ENCODE measurements at places on chromosomes 7 and 10.

- peak; percentile 72 for DNase-seq
These were observed 162.9 kb downstream of the ARL5B start for GRCh38 chr10:18822156-18822555.

- peak; percentile 55 for DNase-seq
These were observed 1.0 kb downstream of the CDK6 start for GRCh38 chr7:92835261-92835850.

DNA sequence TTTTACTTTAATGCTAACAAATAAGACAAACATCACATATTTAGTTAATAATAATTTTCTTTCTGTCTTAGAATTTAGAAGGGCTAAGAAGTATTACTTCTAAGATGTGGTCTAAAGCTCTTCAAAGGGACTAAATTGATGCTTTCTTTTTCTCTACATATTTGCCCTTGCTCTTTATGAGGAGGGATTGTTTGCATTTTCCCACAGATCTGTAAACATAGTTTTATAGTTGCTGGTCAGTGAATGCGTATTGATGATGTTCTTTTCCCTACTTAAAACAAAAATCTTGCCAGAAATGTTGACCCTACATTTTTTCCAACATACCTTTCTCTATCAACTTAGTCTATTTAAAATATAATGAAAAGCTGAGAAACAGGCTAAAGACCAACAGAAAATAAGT, 372.4 kb upstream of the LRGUK start:
- DNase-seq = no peak

DNA sequence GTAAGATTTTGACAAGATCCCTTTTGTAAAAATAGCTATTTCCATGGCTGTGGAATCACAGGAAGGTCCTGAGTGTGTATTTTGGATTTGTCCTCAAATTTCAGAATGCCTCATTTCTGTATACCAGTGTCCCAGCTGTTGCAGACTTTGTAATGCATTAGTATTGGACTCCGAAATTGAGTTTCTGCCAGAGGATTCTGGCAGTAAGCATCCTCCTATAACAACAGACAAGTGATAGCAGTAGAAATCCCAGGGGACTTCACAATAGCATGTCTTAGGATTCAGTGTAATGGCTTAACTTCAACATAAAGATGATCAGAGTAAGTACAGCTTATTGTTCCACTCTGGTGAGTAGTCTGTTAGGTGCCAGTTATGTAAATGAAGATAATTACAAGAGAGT, 104.6 kb downstream of the FOXP2 start:
- no peak for DNase-seq

DNA sequence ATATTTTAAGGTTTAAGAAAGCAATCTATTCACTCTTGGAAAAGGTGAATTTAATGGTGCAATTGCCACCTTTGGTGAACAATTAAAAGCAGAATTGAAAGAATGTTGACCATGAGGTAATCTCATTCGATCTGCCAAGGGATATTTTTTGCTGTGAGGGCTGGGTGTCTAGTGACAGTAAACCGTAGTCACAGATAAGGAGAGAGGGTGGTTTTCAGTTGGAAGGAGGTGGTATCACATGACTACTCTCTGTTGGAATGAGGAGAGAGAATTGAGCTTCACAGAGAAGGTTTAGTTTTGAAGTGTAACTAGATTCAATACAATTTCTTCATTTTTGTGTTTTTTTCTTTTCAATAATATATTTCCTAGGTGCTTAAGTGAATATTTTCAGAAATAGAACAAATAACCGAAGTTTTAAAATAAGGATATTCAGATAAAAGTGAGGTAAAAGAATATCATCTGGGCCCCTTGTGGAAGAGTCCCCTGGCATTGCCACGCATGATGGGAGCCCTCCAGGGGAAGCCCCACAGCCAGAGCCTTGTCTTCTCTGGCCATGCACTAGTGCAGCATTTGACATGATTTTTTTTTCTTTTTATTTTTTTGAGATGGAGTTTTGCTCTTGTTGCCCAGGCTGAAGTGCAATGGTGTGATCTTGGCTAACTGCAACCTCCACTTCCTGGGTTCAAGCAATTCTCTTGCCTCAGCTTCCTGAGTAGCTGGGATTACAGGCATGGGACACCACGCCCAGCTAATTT, 73.4 kb downstream of the GPR141 start:
- no peak for DNase-seq

DNA sequence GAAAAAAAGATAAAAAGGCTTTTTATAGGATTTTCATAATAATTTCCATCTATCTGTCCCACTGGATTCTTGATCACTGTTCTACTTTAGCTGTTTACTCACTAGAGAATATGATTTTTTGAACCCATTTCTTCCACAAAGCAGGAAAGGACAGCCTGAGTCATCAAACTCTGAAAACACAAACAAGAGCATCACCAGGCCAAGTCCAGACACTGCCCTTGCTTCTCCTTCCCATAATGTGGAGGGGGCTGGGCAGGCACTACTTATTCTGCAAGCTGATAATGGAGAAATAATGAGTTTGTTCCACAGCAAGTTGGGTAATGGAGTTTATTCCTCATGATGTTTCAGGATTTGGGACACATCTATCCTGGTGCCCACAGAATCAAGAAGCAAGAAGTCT, 13.0 kb upstream of the KCNIP2 start:
- DNase-seq = no peak

DNA sequence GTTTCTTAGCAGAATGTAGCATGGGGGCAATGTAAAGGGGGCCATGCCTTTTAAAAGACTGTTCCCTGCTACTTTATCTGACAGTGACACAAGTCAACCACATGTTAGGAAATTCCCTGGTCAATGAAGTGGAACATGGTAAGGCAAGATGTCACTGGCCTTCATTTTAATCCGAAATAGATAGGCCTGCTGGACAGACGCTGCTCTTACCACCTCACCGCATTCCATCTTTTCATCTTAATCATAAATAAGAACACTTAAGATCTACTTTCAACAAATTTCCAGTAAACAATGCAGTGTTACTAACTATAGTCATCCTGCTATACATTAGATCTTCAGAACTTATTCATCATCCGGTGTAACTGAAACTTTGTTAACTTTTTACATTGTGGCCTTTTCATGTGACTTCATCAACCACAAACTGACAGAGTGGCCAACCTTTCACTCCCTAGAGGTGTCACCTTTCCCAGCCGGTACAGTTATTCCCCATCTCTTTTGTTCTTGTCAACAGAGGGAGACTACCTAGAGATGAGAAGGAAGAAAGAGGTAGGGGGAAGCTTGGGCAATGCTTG, 15.6 kb downstream of the ASB4 start:
- DNase-seq = peak; percentile 83

DNA sequence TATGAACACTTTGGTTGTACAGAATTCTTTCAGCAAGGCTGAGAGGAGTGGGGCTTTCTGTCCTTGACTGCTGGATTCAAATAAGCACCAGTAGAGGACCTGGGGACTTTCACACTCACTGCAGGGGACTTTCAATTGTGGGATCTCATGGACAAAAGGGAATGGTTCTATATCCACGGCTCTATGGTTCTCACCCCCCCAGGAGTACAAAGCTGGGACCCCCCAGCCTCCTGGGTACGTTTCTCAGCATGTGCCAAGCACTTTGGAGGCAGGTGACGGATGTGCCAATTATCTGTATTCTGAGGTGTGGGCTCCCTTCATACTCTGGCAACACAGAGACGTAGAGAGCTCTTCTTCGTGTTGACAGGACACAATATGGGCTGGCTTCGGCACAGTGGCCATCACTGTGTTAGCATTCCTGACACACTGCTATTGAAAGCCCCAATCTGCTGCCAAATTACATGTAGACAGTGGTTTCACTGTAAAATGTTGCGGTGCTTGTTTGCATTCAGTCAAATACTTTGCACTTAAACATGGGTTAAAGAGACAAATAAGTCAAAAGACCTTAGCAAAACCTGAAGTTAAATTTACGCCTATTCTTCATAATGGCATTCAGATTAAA, 92.7 kb upstream of the SAMD8 start:
- DNase-seq = no peak

GRCh38 chr10:79375321-79376077, 28.2 kb downstream of the PPIF start:
- DNase-seq = no peak

- peak; percentile 62 for DNase-seq
These were observed 132.4 kb downstream of the TSPAN12 start for GRCh38 chr7:120725376-120726039.

- no peak for DNase-seq
These were observed 337.5 kb downstream of the RPS24 start for GRCh38 chr10:78371136-78371535.

- no peak for DNase-seq
These were observed 105.2 kb upstream of the PDLIM1 start for GRCh38 chr10:95395947-95396449.

GRCh38 chr10:96921655-96922054, 89.6 kb downstream of the LCOR start:
- peak; percentile 53 for DNase-seq

- DNase-seq = peak; percentile 93
These were observed 40.3 kb downstream of the NRCAM start for GRCh38 chr7:108415821-108416536.

GRCh38 chr10:111481261-111481826, 404.5 kb downstream of the ADRA2A start:
- DNase-seq = no peak

DNA sequence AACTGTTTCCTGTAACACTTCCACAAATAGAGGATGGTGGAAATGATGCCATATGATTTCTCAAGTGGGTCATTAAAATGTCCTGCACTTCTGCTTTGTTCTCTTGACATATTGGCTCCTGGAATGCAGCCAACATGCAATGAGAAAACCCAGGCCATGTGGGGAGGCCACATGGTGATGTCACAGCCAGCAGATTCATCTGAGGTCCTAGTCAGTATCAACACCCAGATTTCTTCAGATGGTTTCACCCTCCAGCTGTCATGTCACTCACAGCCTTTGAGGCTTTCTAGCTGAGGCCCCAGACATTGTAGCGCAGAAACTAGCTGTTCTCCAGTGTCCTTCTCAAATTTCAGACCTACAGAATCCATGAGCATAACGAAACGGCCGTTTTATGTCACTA, 102.3 kb upstream of the NUPR2 start:
- no peak for DNase-seq

DNA sequence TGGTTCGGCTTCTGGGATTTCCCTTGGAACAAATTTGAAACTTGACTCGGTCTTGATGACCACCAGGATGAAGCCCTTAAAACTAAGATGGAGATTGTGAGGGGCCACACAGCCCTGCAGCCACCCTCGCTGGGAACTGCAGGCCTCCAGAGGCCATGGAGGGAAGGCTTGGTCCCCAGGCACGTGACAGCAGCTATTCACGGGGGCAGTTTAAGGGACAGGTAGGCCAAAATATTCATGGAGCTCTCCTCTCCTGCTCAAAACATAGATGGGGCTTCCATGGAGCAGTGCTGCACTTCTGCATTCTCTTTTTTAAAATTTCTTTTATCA, 137.0 kb downstream of the ADCY1 start:
- DNase-seq = no peak

GRCh38 chr7:115019882-115020605, 98.2 kb downstream of the MDFIC start:
- no peak for DNase-seq

GRCh38 chr7:110780712-110781111, 310.2 kb upstream of the LRRN3 start:
- no peak for DNase-seq

- no peak for DNase-seq
These were observed 218.5 kb downstream of the PLXDC2 start for GRCh38 chr10:20034732-20035131.

DNA sequence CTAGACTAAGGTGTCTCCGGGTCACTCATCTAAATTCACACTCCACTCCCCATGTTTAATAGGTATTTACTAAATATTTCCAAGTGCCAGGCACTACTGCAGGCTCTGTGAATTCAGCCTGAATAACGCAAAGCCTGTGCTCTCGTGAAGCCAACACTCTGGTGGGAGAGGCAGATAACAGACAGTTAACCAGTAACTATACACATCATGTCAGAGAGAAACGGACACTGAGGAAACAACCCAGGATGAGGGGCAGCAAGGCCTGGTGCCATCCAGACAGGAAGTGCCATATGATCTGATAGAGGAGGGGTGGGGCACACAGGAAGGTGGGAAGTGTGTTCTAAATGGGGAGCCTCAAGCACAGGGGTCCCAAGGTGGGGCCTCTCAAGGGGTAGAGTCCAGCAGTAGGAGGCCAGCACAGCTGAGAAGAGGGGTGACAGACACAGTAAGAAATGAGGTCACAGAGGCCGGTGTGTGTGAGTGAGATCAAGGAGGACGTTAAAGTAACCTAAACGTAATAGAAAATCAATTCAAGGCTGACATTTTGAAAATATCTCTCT, 85.3 kb downstream of the LARP4B start:
- no peak for DNase-seq

- no peak for DNase-seq
These were observed 136.8 kb downstream of the MDFIC start for GRCh38 chr7:115058726-115059125.

- no peak for DNase-seq
These were observed 53.6 kb downstream of the MKLN1 start for GRCh38 chr7:131381069-131381838.

DNA sequence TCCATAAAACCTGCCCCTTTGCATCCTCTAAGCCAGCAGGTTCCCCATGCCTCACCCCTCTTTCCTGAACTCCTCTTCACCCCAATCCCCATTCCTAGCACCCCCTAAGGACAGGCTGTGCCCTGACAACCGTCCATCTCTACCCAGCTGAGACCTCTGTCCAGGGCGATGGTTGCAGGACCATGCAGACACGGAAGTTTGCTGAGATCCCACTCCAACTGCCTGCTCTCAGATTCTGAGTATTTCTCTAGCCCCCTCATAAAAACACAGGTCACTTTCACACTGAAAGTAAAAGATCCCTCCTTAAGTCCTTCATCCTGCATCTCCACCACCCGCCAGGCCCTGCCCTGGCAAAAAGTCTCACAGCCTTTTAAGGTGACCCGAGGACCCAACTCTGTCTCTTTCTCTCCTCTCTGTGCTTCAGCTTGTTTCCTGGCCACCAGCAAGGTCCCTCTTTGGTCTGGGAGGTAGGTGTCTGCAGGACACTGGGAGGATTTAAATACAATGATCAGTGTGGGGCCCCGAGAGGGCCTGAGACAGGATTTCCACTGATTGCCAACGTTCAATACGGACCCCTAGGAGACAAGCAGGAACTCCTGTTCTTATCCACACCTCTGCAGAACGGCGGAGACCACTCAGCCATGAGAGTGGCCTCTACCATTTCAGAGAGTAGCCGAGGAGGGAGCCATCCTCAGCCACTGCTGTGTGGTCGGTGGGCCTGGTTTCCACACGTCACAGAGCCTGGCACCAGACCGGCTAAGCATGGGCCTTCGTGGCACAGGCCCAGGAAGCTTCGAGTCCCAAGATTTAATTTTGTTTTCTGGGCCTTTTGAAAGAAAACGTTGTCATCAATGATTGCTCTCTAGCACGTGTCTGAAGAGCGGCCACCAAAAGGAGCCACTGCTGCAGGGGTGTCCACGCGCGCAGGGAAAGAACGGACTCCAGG, 27.9 kb downstream of the CALML3 start:
- no peak for DNase-seq

DNA sequence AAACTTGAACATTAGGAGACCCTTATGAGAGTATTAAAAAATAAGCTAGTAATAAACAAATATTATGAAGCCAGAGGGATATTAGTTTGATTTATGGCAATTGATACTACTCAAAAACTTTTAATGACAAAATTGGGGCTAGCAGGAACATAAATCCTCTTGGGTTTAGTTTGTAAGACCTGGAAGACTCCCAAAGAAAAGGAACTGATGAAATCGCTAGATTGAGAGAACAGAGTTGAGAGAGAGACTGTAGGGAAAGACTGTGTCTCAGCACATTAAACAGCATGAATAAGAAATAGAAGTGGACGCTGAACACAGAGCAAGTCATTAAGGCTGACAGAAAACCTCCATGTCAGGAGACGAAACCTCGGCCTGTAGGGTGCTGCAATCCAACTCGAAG, 56.4 kb downstream of the ICA1 start:
- no peak for DNase-seq

GRCh38 chr7:41538810-41539724, 163.8 kb downstream of the INHBA start:
- DNase-seq = no peak
